ENCODE measurements at places on chromosomes 7 and 10. TPM values are rescaled to one million over a fixed set of nuclear protein-coding genes. Genes with fewer than 3 reads are reported as not detected.

GRCh38 chr7:131197920-131198615, 129.6 kb upstream of the MKLN1 start:
- no peak for DNase-seq

DNA sequence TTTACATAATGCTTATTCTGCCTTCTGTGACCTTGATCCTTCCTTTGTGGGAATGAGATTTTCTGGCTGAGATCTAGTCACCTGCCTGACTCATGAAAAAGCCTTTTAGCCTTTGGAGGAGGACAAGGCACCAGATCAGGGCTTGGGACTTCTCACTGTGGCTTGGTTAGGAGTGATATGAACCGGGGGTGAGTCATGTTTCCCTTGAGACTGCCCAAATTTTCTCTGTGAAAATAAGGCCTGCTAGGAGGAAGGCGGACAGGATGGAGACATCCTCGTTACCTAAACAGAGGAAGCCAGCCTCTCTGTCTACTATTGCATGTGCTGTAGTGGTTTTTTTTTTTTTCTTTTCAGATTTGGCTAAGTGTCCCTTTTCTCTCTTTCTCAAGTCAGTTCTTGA, 57.8 kb downstream of the EVX1 start:
- DNase-seq = no peak

DNA sequence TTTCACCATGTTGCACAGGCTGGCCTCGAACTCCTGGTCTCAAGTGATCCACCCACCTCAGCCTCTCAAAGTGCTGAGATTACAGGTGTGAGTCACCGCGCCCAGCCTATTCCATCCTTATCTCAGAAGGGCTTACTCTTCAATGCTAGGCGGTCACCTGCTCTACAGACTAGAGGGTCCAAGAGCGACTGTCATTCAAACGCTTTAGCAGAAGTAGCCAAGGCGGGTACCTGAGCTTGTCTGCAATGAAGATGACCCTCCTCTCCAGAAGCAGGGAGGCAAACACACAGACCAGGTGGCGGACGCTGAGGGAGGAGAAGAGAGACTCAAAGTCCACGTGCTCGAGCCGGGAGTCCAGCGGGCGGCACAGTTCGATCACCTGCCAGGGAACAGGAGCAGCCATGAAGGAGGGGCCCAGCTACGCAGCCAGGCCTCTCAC, 65.1 kb upstream of the MKRN1 start:
- peak; percentile 3 for DNase-seq

DNA sequence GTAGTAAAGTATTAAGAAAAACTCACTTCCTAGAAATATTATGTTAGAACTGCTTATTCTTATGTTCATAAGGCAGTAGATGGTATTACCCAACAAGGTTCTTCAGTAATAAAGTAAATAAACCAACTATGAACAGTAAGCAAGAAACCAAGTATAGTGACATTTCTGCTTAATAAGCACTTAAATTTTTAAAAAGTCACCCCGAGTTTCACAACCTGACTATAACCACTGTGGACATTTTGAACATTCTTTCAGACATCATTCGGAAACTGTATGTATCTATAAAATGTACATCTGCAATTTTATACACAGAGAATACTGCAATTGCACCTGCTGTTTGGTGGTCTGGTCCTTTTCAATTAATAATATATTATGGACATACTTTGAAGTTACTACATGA, 1073.6 kb downstream of the XPNPEP1 start:
- DNase-seq = no peak

- DNase-seq = peak; percentile 2
Observed at GRCh38 chr7:79317728-79318127, 135.7 kb downstream of the MAGI2 start.

- DNase-seq = no peak
Observed at GRCh38 chr10:71263376-71263775, 51.0 kb downstream of the UNC5B start.

DNA sequence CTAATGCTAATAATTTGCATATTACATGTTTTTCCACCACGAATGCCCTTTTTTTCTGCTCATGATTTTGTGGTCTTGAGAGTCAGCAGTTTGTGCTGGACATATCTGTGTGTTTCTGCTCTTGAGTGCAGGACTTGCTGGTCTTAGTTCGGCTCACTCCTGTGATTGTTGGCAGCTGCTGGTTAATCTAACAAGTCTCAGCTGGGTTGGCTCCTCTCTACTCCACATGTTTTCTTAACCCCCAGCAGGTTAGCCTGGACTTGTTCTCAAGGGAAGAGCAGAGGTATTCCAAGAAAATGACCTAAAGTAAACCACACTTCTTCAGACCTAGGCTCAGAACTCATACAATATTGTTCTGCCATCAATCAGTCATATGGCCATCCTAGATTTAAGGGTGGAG, 1238.9 kb downstream of the XPNPEP1 start:
- DNase-seq = no peak

DNA sequence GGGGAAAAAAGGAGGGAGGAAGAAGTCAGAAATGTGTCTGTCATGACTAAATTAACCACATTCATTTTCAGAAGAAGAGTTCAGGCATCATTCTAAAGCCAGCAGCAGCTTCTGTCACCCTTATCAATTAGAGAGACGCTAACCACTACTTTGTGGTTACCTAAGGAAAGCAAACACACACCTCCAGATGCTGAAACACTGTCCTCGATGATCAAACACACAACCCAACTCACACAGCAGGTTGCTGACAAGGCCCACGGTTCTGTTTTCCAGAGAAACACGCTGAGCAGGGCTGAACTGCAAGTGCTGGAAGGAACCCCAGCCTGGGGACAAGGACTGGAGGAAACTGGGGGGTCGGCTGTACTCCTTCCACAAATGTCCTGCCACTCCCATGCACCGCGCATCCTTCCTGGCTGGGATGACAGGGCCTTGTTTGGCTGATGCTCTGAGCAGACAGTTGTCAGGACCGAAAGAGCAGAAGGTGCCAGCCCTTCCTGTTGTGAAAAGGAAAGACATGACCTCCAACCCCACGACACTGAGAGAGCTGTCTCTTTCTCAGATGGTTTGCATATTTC, 36.6 kb downstream of the PRKCQ start:
- no peak for DNase-seq

GRCh38 chr7:151869968-151870918, 6.7 kb downstream of the PRKAG2 start:
- no peak for DNase-seq

- DNase-seq = peak; percentile 88
Observed at GRCh38 chr7:100895701-100895955, at the start of gene ACHE. TSS of gene ACHE (minus strand) at chr7:100895888. CDS start at chr7:100894232, 1,656 bp downstream.

DNA sequence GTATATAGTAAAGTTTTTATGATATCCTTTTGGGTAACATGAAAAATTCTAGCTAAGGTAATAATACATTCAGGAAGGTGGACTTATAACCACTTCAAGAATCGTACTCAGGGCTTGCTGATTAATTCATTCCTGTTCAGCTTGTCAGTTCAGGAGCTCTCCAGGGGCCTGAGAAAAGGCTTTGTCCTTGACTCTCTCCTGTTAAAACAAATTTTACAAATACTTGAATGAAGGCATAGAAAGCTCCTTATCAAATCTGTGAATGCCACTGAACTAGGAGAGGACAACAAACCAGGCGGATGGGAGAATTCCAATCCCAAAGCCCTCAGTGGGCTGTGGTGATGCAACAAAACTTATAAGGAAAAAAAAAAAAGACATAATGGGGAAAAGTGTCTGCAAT, 354.5 kb upstream of the ZMIZ1 start:
- DNase-seq = no peak

DNA sequence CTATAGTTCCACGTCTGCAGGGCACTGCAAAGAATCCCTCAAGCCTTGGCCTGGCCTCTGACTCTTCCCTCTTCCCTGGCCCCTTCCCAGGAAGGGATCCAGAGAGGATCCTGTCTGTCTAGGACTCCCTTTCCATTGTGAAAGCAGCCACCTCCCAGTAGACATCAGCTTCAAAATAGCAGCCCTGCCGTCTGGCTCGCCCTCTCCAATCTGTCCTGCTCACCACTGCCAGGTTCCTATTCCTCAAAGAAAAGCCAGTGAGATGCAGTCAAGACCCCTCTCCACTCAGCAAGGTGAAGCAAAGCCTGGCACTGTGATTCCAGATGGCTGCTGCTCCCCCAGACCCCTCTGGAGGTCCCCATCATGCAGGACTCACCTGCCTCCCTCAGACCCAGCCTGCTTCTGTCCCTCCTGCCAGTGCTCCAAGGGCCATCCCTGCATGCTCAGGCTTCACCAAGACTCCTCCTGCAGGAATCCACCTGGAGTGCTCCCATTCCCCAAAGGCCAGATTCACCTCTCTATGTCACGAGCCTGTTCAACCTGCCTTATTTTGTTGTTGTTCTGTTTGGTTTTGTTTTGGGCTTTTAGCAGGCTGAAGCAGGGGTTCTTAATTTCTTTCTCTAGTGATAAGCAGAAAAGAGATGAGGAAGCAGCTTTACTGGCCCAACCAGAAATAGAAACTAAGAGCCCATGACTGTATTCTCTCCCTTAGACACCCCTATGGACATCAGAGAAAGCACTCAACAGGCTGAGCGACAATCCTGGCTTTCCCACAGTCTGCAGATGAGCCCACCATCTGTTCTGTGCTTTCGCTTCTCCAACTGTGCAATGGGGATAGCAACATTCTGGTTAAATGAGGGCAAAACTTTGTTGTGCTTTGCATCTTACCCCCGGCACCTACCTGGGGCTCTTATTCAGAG, 305.1 kb downstream of the GRID1 start:
- DNase-seq = no peak

DNA sequence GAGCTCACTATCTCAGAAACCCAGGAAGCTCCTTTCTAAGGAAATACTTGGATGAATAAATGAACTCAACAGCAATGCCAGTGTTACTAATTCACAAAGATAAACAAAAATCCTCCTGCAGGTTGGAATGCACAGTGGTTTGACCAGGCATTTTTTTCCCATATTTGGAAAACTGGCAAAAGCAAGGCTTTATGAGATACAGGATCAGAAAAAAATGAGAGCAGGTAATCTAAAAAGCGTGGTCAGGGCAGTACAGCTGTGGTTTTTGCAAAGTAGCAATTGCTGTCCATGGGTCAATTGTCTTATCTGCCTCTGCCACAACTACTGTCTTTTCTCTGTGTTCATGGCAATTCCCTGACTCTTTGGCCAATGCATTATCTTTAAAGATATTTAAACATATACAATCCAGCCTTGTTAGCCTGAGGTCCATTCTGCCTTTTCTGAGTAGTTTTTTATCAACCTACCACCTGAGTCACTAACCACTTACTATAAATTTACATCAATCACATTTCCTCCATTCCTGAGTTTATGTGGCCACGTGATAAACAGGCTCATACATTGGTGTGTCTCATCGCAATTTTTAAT, 564.5 kb upstream of the IGFBP3 start:
- DNase-seq = no peak

- no peak for DNase-seq
Observed at GRCh38 chr7:38753347-38753746, 122.2 kb upstream of the AMPH start.

DNA sequence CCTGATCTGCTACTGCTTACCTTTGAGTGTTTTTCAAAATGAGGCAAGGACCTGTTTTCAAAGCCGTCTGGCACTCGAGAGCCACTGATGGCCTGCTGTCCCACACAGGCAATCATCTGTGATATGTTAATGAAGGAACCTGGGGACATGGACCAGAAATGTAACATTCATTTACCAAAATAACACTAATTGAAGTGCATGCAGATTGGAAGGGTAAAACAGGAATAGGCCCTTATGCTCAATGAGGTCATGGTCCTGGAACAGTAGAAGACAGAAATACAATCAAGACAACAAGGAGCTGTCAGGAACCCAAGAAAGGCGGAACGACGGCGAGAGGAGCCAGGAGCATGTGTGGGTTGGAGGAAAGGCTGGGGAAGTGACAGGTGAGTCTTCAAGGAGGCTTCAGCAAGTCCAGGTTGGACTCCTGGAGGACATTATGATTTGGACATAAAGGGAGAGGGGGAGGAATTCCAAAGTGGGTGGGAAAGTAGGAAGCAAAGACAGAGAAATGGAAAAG, 28.3 kb downstream of the POLR3A start:
- no peak for DNase-seq

DNA sequence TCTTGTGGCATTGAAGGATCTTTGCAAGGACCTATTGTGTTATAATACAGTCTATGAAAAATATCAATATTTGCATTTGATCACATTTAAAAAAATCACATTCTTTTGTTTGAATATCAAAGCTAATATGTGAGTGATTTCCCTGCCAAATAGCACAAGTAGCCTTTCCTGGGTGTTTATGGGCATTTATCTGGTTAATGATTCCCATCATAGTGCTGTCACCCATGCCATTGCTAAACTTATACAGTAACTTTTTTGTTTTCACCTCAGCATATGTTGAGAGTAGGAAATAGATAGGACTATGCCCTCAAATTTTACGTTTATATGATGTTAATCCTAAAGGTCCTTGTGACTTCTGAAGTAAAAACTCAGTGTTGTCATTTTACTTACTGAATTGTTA, 136.9 kb downstream of the CFTR start:
- no peak for DNase-seq

GRCh38 chr7:136883046-136883445, 14.6 kb downstream of the CHRM2 start:
- peak; percentile 18 for DNase-seq

GRCh38 chr10:124007102-124007772, 86.2 kb downstream of the CHST15 start:
- peak; percentile 13 for DNase-seq

- DNase-seq = no peak
Observed at GRCh38 chr7:20218279-20218678, 1.1 kb upstream of the MACC1 start.

SPDYE11 gene
- not detected for total RNA-seq

MLLT10 gene
- total RNA-seq = 47.2 TPM

ELMO1 gene
- total RNA-seq = 8.7 TPM

ASB10 gene
- total RNA-seq = not detected

GJD4 gene
- total RNA-seq = not detected

LIPM gene
- not detected for total RNA-seq

All from H7 (cell line).